T-helper 17 cell (primary cell): ENCODE measurements at places on chromosomes 11 and 22. TPM values are rescaled to one million over a fixed set of nuclear protein-coding genes. Genes with fewer than 3 reads are reported as not detected.

- peaks cover 8% of the 10 kb centered on the region for H3K36me3 ChIP-seq
- peaks cover 19% of the 10 kb centered on the region for H3K4me1 ChIP-seq
- H3K4me3 ChIP-seq = peak overlapping the region; percentile 31
- DNase-seq = no peak
- H3K27me3 ChIP-seq = peaks cover 20% of the 10 kb centered on the region
Observed at GRCh38 chr11:1916132-1916985, 3.1 kb upstream of the TNNT3 start.

DNA sequence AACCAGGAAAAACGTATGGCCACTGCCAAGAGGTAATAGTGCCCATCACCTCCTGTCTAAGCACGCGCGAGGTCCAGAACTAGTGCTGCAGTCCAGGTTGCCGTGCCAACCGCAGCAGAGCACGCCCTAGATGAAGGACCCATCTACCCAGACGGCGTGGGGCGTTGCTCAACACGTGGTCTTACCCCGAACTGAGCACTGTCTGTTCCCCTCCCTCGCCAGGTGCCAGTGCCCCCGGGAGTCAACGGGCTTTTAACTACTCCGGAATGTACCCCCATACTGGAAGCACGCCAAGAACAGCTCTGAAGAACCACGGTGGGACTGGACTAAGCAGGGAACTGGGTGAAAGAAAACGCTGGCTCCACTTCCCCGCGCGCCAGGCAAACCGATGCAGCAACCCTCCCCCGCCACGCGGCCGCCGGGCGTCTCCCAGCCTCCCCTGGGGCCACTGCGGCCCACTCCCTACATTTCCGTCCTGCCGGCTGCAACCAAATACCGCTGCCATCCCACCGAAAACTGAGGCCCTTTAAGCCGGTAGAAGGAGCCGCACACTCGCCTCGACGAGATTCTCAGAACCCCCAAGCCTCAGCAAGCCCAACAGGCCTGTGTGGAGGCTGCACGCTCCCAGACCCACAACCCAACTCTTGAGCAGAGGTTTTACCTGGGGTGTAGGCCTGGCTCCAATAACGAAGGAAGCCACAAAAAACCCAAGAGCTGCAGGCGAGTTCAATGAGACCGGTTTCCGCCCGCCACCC, at the start of gene HSPA8:
Gene HSPA8 (minus strand): TSS at position 734 of the 755 bp plus-strand sequence. CDS start 812 bp downstream, outside the sequence.
- DNase-seq = peak; percentile 39
- H3K36me3 ChIP-seq = peaks cover 28% of the 10 kb centered on the region
- peaks cover 62% of the 10 kb centered on the region for H3K4me1 ChIP-seq
- peak within 1 kb of the TSS; percentile 100 for H3K27ac ChIP-seq
- H3K4me3 ChIP-seq = peak within 1 kb of the TSS; percentile 99
- no peaks in the 10 kb centered on the region for H3K27me3 ChIP-seq

Gene ARHGAP42
- total RNA-seq = 0.12 TPM

Gene EI24
- 21.9 TPM for total RNA-seq

DNA sequence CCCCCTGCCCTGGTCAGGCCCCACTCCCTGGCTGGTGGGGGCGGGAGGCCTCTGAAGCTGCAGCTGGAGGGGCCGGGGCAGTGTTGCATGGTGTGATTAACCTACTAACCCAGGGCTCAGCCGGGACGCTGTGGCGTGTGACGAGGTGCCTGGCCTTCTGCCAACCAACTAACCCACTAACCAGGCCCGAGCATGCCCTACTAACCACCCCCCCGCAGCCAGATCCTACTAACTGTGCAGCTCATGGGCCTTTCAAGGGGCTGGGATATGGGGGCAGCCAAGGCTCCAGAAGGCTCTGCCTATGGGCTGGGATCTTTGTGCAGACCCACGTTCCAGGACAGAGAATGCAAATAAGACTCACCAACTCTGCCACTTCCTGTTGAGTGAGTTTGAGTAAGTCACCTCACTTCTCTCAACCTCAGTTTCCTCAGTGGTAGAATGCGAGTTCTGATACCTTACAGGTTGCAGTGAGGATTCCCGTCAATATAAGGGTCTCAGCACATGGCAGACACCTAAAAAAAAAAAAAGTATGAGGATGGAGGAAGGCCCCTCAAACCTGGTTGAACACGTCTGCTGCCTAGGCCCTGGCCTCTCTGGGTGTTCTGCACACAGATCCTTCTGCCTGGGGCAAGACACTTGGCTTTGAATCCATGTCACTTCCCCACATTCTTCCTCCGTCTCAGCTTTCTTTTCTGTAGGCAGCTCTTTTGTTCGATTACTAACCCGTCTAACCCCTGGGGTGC, 14.1 kb downstream of the MIAT start:
- H3K27me3 ChIP-seq = no peaks in the 10 kb centered on the region
- DNase-seq = peak; percentile 53

Gene CARD18
- not detected for total RNA-seq

DNA sequence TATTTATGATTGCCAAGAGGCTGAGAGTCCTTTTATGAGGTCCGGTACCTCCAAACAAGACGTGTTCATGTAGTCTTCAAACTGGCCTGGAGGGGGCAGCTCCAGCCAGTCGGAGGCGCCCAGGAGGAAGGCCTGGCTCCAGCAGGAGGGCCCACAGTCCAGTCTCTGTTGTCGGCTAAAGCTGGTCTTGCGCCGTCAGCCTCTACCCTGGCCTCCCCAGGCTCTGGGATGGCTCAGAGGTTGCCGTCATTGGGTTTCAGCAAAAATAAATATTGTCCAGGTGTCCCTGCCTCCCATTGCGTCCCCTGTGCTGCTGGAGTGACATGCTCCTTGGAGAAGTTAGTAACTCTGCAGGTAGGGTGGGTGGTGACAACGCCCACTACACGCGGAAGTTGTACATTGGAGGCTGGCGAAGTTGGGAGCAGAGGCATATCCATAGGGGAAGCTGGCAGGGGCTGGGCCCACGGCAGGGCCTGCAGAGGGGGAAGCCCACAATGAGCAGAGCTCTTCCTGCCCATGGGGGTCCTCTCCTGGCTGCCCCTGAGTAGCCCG, 1.0 kb upstream of the SLC25A1 start:
- peaks cover 17% of the 10 kb centered on the region for H3K4me1 ChIP-seq
- no peaks in the 10 kb centered on the region for H3K27me3 ChIP-seq
- H3K4me3 ChIP-seq = peak overlapping the region; percentile 88
- H3K36me3 ChIP-seq = no peaks in the 10 kb centered on the region
- H3K27ac ChIP-seq = peak overlapping the region; percentile 54

GRCh38 chr22:26658161-26658560, 773 bp downstream of the MIAT start:
- DNase-seq = no peak
- no peaks in the 10 kb centered on the region for H3K36me3 ChIP-seq
- no peaks in the 10 kb centered on the region for H3K27me3 ChIP-seq
- peaks cover 26% of the 10 kb centered on the region for H3K4me1 ChIP-seq
